ENCODE measurements at places on chromosomes 16 and 17.

GRCh38 chr17:63423251-63423950 lies 22.7 kb downstream of the CYB561 start:
- no peak for DNase-seq

GRCh38 chr16:11669380-11670146 lies 1.3 kb downstream of the SNN start:
- DNase-seq, result no peak

DNA sequence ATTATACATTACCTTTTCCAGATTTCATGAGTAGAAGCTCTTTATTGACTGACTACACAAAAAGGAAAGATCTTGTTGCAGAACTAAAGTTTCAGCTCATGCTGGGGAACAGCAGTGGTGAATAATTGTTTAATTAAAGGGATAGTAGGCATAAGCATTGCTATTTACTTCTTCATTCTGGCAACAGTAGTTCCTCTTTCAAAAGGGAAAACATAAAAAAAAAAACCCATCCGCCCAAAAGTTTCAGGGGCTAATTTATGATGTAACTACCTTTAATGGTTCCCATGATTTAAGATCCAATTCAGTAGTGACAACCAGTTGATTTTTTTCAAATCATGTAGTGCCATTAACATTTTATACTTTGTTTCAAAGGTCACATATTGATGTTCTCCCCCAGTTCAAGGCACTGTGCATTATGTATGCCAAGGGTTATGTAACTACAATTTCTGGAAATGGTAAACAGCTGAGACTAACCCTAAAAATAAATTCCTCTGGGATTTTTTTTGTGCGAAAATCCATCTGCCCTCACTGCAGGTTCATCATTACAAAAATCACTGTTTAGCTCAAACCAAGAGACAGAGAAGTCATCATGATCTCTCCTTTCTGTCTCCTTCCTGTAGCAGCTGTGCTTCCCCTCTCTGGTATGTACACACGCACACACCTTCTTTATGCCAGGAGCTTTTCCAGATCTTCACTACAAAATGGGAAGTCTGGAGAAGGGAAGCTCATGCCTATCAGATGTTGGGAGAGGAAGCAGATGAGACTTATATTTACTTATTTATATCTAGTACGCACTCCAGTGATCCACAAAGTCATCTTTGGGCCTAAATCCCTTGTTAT lies 2.2 kb upstream of the PHLPP2 start:
- no peak for DNase-seq

GRCh38 chr16:89315791-89316581 lies 98.5 kb downstream of the ZNF778 start:
- DNase-seq, result peak; percentile 90

DNA sequence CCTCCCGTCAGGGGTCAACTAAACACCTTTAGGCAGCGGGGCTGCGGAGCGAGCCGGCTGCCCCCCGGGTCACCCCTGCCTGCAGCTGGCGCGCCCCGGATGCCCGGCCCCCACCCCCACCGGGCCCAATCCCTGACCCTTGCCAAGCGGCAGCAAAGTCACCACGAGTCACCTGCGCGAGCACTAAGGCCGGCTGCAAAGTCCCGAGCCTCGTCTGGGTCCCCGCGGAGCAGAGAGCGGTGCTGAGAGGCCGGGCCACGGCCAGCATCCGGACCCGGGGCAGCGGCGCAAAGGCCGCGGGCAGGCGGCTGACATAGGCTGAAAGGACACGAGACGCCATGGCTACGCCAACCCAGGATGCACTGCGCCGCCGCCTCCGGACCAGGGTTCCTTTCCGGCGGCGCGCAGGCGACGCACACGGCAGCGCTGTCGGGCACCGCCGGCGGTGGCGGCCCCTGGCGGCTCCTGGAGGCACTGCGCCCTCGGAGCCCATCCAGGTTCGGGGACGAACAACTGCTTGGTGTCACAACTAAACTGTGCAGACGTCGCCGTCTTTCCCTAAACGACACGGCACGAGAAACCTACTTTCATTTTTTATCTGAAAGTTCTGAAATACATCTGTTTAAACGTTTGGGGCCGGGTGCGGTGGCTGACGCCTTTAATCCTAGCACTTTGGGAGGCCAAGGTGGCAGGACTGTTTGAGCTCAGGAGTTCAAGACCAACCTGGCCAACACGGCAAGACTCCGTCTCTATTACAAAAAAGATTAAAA lies at the start of gene NDUFAB1:
NDUFAB1 (minus strand) TSS at position 366 of the 770 bp plus-strand sequence; CDS start at position 340, 26 bp downstream.
- DNase-seq, result peak; percentile 87

DNA sequence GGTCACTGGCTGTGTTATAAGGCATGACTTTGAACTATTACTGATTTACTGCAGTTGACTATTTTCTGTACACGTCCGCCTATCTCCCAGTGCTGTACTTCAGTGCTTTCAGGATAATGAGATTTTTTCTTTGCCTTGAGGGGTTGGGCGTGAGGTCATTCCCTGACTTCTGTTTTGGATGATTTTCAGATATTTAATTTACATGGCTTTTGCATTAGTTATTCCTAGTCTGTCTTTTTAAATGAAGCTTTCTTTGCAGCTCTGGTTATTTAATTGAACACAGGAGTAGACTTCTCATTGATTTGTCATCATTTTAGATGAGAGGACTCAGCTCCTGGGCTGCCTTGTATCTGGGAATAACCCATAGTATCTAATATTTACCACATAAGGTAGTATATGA lies 23.7 kb downstream of the WIPF2 start:
- no peak for DNase-seq

DNA sequence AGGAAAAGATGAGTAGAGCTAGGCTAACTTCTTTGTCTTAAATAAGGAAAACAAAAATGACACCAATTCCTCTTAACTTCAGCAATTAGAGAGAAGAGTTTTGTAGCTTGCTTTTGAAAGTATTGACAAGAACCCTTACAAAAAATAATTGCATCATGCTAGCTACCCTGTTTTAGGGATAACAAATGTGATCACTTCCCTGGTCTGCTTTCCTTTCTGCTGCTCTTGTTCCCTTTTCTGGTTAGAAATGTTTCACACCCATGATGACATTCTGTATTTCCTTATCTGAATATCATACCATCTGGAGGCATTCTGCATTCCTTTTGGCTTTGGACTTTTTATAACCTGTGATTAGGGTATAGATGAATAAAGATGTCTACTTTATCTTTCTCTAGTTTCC lies 9.9 kb upstream of the SMIM36 start:
- no peak for DNase-seq

DNA sequence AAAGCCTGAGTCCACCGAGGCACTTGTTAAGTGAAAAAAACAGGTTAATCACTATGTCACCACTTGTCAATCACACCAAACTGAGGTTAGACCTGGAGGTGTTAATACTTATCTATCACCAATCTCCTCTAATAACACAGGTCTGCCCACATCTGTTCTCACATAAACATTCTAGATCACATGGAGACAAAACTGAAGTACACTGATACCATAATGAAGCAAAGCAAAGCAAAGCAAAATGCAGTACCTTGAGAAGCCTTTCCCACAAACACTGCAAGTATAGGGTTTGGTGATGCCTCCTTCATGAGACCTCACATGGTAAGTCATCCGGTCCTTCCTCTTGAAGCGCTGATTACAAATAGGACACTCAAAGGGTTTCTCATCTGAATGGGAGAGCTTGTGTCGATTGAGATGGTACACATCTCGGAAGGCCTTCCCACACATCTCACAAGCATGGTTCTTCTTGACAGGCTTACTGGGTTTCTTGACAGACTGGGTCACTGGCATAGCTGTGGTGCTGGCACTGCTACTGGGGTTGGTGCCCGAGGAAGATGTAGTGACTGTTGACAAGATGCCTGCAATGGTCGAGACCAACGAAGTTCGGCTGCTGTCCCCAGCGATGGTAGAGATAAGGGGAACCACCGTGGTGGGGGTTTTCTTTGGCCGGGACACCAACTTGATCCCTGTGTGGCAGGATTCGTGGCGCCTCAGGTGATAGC lies 5.4 kb downstream of the VEZF1 start:
- DNase-seq, result no peak

GRCh38 chr17:50021681-50022370 lies 26.8 kb upstream of the DLX3 start:
- DNase-seq, result no peak

- no peak for DNase-seq
Measured at GRCh38 chr16:1909561-1910231, 8.5 kb downstream of the HS3ST6 start.

- peak; percentile 5 for DNase-seq
Measured at GRCh38 chr16:54176376-54176901, 110.1 kb downstream of the IRX3 start.

DNA sequence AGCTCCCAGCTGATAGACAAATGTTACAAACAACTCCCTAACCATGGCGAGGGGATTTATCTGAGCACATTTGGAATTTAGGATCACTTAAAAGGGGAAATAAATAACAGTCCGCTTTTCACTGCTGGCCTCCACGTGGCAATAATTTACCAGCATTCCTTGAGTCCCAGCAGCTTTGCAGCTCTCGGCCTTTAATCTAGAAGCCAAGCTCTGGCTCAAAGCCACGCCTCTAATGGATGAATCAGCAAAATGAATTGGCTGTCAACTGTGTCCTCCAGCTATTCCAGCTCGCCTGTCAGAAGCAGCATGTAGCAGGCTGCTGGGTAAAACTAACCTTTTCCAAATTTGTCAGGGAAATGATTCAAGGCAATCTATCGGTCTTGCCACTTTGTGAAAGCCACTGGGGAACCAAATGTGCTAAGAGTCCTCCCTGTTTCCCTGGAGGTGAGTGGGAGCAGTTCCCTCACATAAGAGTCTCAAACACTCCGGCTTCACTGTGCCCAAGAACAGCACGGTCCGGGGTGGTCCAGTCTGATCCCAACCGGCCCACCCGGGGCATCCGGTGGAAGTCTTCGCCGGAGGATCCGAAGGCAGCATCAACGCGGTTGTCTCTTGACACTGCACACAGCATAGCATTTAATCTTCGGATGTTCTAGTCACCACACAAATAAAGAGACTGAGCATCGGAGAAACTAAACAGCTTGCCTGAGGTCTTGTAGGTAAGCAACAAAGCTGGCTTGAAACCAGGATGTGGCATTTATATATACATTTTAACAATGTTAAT lies 143.3 kb downstream of the PARN start:
- DNase-seq, result peak; percentile 96

DNA sequence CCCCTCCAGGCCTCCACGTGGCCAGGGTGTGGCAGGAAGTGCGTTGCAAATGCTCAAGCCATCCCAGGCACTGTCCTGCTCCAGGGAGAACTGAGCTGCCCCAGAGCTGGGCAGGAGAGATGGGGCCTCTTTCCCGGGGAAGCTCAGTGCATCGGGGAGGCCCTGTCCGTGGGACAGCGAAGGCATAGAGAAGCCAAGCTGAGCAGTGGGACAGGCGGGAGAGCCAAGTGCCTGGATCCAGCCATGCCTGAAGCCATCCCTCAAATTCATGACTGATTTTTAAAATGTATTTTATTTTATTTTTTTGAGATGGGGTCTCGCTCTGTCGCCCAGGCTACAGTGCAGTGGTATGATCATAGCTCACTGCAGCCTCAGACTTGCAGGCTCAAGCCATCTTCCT lies 25.4 kb upstream of the SSTR5 start:
- DNase-seq, result no peak

DNA sequence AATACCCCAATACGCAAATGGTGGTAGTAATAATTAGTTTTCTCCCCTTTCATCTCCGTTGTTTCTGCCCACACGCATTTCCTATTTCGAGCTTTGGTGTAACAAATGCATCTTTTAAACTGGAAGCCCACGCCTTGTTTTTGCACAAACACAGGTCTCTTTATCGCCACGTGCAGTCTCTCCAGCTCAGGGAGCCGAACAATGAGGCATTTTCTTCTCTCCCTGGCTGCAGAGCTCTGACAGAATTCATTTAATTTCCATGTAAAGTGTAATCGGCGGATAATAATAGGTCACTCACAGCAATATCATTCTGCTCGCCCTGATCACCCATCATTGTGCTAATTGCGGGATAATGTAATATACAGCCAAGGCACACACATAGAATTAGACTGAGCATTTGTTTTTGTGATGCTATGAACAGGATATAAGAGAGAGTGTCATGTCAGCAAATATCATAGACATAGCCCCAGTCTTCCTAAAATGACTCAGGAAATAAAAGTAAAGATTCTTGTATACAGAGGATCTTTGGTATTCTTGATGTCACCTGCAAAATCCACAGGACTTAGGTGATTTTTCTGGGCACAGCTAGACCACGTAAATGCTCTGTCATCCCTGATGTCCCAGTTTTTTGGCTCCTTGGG lies 452.6 kb upstream of the CDH11 start:
- DNase-seq, result no peak

GRCh38 chr16:26195225-26195624 lies 503.5 kb downstream of the HS3ST4 start:
- DNase-seq, result no peak

GRCh38 chr17:17127730-17128291 lies 78.3 kb downstream of the PLD6 start:
- DNase-seq, result no peak

DNA sequence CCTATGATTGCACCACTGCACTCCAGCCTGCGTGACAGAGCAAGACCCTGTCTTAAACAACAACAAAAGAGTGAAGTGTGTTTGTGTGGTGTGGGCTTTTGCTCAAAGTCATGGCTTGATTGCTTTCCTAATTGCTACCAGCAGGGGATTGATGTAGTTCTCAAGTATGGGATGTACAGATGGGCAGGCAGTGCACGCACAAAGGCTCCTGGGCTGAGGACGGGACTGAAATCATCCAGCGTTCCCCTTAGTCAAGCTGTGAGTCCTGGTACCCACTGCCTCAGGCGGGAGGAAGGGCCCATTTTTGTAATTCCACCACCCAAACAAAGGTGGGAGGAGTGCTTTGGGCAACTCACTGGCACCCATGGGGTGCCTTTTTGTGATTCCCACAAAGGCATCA lies 47.3 kb downstream of the GDE1 start:
- DNase-seq, result no peak

DNA sequence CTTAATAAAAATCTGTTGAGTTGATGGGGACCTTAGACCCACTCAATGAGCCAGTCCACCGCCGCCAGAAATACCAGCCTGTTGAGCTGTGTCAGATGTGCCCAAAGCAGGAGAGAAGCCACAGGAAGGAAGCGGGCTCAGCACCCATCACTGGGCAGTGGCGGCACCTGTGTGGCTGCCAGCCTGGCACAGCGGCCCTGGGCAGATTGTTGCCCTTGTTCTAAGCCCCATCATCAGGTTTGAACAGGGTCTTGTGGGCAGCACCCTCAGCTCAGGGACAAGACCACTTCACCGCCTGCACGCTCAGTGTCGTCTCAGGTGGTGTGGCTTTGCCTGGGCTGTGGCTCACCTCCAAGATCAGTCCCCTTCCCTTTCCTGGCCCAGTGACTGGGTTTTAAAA lies 9.3 kb downstream of the ENDOV start:
- DNase-seq, result no peak

GRCh38 chr16:77637940-77638339 lies 84.4 kb upstream of the NUDT7 start:
- DNase-seq, result no peak

- no peak for DNase-seq
Measured at GRCh38 chr17:74748279-74748528, 224 bp upstream of the NHERF1 start.

GRCh38 chr17:79781736-79782575 lies 4.0 kb downstream of the CBX2 start:
- DNase-seq, result no peak

- no peak for DNase-seq
Measured at GRCh38 chr16:81645925-81646324, 133.2 kb upstream of the PLCG2 start.
